ENCODE measurements at places on chromosomes 1 and 21.

GRCh38 chr1:207459008-207459407, 4.9 kb downstream of the CR2 start:
- DNase-seq: no peak

DNA sequence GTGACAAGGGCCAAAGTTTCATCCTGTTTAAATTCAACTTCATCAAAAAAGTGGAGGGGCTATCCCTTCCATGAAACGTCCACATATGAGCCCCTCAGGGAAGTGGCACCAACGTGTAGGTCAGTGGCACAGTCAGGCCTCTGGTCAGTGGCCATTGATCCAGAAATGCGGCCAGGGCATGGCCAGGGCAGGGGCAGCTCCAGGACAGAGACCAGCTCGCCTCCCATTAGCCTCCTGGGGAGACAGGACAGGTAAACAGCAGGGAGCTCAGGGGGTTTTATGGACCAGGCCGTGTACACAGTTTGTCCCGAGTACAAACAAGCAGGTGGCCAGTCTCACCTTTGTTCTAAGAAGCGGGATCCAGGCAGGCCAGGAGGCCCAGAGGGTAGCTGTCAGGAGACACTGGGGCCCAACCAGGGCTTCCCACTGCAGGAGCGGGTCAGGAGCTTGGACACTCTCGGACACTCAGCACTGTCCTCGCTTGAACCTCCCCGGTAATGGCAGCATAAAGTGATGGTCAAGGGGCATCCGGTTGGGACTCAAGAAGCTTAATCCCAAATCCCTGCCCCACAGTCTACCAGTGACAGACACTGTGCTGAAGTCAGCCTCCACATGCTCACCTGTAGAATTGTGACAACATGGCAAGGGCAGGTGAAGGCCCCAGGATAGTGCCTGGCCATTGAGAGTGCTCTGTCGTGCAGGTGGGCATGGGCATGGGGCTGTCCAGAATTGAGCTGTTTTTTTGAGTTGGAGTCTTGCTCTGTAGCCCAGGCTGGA, 144.1 kb upstream of the ERRFI1 start:
- no peak for DNase-seq

DNA sequence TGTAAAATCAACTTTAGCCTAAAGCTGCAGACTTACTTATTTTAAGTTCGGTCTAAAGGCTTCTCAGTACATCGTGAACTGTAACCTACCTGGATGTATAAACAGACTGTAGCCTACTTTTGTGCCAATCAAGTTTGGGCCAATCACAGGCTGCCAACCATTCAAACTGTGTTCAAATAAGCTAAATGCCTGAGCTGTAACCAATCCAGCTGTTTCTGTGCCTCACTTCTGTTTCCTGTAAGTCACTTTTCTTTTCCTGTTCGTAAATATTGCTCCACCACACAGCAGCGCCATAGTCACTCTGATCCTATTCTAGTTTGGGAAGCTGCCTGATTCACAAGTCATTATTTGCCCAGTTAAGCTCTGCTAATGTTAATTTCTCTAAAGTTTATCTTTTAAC, 37.5 kb upstream of the SLAMF9 start:
- DNase-seq: no peak

DNA sequence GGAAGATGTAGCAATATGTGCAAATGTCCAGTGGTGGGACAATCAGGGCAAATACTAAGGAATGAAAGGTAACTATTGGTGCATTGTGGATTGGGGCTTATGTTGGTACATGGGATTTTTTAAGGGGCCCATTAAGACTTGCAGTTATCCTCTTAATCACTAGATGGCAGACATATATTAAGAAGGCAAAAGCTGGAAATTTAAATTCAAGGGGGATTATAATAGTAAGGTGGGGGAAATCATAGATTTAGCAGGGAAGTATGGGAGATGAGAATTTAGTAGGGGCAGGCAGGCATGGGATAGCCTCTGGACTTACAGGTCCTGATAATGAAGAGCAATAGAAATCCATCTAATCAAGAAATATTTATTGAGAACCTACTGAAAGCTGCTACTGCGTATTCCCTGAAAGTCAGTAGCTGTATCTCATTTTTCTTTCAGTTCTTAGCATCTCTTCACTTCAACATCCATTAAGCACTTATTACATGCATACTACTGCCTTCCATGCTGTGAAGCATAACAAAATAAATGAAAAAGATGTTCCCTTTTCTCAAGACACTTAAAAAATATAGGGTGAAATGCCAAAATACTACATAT, 251.8 kb downstream of the CRB1 start:
- DNase-seq: no peak

DNA sequence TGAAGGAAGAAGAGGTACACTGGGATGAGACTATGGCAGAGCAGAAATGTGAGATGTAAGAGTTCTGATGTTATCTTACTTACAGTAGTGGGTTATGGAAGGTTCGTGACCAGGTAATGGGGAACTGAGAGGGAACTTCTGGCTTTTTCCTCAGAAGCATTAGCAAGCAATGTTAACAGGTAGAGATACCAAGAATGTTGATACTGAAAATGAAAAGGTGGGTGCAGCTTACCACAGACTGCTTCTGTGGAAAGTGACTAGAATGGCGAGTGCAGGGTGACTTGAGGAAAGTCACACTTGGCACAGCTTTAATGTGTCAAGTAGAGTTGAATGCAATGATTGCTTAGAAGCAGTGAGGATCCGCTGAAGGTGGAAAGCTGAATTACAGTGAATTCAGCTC, 70.8 kb downstream of the PLA2G4A start:
- no peak for DNase-seq

DNA sequence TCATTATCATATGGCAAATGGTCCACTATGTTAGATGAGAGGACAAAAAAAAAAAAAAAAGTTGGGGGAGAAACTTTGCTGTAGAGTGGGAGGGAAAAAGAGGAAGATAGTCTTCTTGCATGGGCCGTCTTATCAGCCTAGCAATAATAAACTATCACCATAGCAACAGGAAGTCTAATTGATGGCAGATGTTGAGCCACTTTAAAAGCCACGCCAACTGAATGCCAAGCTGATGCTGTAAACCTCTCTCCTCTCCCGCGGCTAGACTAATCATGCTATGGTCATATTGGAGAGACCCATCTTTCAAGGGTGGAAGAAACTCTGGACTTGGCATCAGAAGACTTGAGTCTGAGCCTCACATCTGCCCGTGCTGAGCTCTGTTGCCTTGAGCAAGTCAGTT, 122.2 kb upstream of the HOOK1 start:
- no peak for DNase-seq

DNA sequence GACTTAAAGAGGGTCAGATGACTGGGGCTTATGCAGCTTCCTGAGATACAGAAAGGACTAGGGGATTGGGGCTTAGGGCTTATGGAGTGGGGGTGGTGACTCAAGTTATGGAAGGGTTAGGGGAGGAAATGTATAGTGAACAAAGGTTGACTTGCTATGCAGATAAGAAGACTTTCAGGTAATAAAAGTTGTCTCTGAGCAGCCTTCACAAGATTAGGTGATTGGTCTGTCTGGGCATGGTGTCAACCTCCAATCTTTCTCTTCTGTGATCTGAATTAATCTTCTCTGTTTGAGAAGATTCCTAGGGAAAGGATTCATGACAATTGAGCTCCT, 436.5 kb downstream of the SIPA1L2 start:
- no peak for DNase-seq

DNA sequence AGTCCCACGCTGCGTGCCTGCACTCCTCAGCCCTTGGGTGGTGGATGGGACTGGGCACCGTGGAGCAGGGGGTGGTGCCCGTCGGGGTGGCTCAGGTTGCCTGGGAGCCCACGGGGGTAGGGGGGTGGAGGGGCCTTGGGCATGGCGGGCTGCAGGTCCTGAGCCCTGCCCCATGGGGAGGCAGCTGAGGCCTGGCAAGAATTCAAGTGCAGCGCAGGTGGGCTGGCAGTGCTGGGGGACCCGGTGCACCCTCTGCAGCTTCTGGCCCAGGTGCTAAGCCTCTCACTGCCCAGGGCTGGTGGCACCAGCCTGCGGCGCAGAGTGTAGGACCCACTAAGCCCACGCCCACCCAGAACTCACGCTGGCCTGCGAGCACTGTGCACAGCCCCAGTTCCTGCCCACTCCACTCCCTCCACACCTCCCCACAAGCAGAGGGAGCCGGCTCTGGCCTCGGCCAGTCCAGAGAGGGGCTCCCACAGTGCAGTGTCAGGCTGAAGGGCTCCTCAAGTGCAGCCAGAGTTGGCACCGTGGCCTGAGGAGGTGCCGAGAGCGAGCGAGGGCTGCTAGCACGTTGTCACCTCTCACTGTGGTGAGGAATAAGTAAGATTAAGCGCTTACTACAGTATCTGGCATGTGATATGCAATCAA, 12.8 kb downstream of the TNNI3K start:
- no peak for DNase-seq

GRCh38 chr1:168833801-168834224, 104.8 kb upstream of the DPT start:
- no peak for DNase-seq

DNA sequence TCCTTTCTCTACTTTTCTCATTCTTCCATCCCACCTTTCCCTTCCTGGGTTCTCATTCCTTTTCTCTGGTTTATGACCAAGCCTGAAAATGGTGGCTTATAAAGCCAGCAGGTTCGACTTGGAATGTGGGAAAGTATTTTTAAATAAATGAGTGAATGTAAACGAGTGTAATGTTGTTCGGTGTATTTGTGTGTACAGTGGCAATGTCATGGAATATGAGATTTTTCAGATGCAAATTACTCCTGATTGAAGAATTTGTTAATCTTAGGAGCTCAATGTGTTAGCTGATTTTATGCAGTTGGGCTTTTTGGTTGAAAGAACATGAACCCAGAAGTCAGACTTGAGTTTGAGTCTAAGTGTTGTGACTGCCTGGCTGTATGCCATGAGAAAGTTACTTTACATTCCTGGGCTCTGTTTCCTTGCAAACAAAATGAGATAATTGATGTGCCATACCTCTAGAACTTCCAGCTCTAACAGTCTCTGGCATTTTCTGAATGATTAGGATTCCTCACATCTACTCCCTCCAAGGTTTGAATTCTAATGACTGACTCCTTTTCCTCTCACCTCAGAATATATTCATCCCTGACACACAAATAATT, 6.6 kb downstream of the SGIP1 start:
- no peak for DNase-seq

DNA sequence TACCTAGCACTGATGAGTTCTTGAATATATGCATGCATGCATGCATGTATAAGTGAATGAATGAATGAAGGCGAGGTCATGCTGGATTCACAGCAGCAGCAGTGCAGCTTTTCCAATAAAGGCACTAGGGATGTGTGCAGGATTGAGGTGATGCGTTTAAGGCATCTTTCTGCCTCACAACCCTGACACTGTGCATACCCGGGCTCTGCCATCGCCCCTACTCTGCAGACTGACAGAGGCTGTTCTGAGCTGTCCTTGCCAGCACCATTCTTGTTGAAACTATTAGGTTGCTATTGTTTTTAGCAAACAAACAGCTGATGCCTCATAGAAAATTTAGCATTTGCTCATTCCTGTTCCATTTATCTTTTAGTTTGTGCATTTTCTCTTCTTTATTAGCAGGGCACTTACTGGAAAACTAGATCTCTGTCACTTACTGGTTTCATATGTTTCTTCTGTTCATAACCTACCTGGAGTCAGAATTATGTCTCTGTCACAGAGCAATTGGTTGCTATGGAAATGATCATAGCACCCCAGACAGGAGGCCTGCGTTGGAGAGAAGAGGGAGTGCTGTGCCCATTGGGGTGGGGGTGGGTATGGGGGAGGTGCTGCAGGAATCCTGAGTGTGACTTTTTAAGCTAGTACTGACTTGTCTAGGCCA, 79.0 kb downstream of the CD58 start:
- DNase-seq: no peak

DNA sequence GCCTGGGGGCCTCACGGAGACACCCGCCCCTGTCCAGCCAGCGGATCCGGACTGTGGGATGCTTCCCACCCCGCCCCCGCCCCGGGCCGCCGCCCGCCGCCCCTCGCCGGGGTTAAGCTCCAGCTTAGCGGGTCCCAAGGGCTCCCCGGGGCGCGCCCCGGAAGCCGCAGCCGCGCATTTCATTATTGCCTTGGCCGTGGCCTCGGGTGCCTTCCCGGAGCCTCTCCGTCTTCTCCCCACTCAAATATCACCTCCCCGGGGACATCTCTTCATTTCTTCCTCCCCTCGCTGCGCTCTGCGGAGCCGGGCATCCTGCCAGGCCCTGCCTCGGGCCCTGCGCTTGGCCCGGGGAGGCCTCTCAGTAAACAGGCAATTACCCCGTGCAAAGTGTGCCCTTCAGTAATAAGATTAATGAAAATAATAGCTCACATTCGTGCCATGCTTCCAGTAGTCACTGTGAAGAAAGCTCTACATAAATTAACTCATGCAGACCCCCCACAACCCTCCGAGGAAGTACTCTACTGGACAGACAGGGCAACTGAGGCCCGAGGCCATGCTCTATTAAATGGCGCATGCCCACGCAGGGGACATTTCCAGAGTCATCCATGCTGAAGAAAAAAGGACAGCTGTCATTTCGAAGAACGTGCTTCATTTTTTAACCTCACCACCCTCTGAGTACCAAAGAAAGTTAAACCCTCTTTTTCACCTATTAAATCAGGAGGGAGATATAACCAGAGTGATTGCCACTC, 49.9 kb upstream of the LAPTM5 start:
- no peak for DNase-seq

DNA sequence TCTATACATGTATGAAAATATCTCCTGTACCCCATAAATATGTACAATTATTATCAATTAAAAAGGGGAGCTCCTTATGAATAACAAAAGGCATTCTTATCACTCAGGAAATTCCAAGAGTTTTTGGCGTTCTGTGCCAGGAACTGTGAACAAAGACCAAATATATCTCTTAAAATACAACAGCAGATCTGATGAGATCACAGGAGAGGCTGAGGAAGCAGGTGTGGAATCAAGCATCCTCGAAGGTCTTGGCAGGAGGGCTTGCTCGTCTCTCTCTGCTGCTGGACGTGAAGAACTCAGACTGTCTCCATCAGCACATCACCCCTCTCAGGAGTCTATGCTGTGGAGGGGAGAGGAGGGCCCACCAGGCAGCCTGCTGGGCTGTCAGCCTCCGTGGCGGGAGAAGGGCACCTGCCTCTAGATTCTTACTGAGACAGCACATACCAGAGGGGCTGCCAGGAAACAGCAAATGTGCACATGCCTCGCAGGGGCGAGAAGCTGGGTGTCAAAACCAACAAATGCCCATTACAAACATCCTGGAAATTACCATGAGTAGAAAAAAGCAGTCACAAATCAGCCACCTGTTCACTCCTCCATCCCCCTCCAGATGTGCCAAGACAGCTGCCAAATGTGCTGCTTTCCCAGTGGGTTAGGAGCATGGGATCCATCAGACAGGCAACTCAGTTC, 30.8 kb upstream of the FAM89A start:
- DNase-seq: no peak

DNA sequence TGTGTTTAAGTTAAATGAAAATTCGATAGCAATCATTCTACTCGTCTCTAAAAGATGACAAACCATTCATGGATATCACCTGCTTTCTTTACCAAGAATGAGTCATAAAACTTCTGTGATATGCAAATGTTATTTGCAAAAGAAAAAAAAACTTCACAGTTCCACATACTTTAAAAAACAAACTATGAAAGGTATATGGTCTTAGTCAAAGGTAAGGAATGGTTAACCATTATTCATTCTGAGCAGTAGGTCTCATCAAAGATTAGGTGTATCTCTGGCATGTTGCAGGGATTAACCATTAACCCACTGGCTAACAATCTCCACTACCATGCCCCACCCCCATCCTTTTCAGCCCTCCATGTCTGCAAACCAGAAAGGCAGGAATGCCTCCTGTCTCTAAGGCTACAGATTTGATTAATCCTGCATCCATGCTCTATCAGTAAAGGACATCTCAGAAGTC, 44.4 kb downstream of the PTPN14 start:
- no peak for DNase-seq

Data from 8988T (cell line).